A549 treated with Mapracorat at 1 μM for 4 hours (cell line): ENCODE measurements at places on chromosomes 7 and 10. TPM values are rescaled to one million over a fixed set of nuclear protein-coding genes. Genes with fewer than 3 reads are reported as not detected.

The KCNIP2 gene
- total RNA-seq = 0.32 to 1.5 TPM (median 0.63 TPM) in 5 replicates

The CLDN12 gene
- total RNA-seq = 27.5 to 35.2 TPM (median 32.4 TPM) in 5 replicates

The TES gene
- 48.8 to 70.4 TPM (median 66.3 TPM) in 5 replicates for total RNA-seq

The SYNPO2L gene
- not detected in 5 replicates for total RNA-seq

The ABHD11 gene
- 21.2 to 29.3 TPM (median 24.5 TPM) in 5 replicates for total RNA-seq

The COPG2 gene
- total RNA-seq = 12.2 to 14.9 TPM (median 13.9 TPM) in 5 replicates

The RNF133 gene
- total RNA-seq = not detected in 5 replicates
